ENCODE measurements at places on chromosomes 1 and 21. TPM values are rescaled to one million over a fixed set of nuclear protein-coding genes. Genes with fewer than 3 reads are reported as not detected.

SYT11 gene
- total RNA-seq: 25.7 TPM

DNALI1 gene
- 10.2 TPM for total RNA-seq

RNU1-4 gene
- under 0.01 TPM for total RNA-seq

SLC9C2 gene
- not detected for total RNA-seq

OPTC gene
- total RNA-seq: not detected

CA14 gene
- total RNA-seq: 1.5 TPM

SERPINC1 gene
- total RNA-seq: not detected

SEC16B gene
- total RNA-seq: 3.1 TPM

LEPROT gene
- 106 TPM for total RNA-seq

RPS6KA1 gene
- 4.5 TPM for total RNA-seq

HMGCS2 gene
- total RNA-seq: not detected

CFAP74 gene
- not detected for total RNA-seq
